ENCODE measurements at places on chromosomes 1 and 21. TPM values are rescaled to one million over a fixed set of nuclear protein-coding genes. Genes with fewer than 3 reads are reported as not detected.

SPATA6 gene
- total RNA-seq, result not detected

DNA sequence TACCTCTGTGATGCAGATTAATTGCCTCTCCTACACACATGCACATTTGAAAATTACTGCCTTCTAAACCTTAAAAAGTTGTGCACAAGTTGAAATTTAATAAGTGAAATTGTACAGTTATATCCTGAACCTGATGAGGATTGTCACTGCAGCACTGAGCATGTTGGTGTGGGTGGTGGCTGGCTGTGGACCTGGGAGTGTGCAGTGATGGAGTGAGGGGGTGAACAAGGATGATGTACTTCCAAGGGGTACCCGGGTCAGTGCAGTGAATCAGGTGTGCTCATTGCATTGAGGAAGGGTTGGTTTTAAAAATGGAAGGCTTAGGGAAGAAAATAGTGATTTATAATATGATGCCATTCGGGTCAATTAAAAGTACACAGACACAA lies 24.1 kb downstream of the DIP2A start:
- H3K4me3 ChIP-seq, result no peak overlapping the region
- H3K27me3 ChIP-seq, result no peaks in the 10 kb centered on the region
- no peaks in the 10 kb centered on the region for H3K4me1 ChIP-seq
- DNase-seq, result no peak
- H3K36me3 ChIP-seq, result no peaks in the 10 kb centered on the region

DNA sequence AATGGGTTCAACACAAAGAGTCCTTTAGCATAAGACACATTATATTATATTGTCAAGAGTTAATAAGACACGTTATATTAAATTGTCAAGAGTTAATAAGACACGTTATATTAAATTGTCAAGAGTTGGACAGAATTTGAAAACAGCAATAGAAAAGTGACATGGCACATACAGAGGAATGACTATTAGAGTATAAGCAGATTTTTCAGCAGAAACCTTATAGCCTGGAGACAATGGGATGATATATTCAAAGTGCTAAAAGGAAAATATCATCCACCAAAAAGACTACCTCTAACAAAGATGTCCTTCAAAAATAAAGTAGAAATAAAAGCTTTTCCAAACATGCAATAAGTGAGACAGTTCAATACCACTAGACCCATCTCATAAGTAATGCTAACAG lies 36.0 kb upstream of the HSPA13 start:
- H3K27me3 ChIP-seq, result no peaks in the 10 kb centered on the region
- no peaks in the 10 kb centered on the region for H3K36me3 ChIP-seq
- no peak overlapping the region for H3K27ac ChIP-seq
- no peaks in the 10 kb centered on the region for H3K4me1 ChIP-seq
- no peak overlapping the region for H3K4me3 ChIP-seq

DNA sequence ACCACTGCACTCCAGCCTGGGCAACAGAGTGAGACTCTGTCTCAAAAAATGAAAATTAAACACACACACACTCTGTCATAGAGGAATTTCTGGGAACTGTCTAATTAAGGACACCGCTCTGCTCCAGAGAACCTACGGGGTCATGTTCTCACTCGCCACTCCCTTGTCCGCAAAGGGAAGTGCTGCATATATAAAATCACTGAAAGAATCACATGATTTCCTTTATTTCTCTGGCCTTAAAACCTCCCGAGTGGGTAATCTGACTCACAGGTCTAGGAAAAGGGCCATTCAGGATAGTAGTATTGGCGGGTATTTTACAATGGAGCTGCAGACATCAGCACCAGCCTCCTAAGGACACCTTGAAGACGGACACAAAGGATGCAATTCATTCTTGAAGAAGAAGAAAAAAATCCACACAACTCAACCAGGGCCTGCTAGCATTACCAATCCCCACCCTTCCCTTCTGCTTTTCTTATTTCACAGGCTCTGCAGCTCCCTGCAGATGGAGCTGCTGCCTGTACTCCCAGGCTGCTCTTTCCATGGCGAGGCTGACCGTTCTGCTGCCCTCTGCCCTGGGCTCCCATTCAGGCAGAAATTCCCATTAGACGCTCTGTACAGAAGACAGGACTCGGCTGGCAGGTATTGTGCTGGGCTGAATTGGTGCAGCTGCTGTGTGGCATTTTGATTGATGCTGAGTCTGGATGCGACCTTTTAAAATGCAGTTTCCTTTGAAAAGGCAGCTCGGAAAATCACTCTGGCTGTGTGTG lies 53.3 kb upstream of the FAM89A start:
- peaks cover 97% of the 10 kb centered on the region for H3K27me3 ChIP-seq
- no peaks in the 10 kb centered on the region for H3K4me1 ChIP-seq
- no peaks in the 10 kb centered on the region for H3K36me3 ChIP-seq
- H3K27ac ChIP-seq, result no peak overlapping the region

DNA sequence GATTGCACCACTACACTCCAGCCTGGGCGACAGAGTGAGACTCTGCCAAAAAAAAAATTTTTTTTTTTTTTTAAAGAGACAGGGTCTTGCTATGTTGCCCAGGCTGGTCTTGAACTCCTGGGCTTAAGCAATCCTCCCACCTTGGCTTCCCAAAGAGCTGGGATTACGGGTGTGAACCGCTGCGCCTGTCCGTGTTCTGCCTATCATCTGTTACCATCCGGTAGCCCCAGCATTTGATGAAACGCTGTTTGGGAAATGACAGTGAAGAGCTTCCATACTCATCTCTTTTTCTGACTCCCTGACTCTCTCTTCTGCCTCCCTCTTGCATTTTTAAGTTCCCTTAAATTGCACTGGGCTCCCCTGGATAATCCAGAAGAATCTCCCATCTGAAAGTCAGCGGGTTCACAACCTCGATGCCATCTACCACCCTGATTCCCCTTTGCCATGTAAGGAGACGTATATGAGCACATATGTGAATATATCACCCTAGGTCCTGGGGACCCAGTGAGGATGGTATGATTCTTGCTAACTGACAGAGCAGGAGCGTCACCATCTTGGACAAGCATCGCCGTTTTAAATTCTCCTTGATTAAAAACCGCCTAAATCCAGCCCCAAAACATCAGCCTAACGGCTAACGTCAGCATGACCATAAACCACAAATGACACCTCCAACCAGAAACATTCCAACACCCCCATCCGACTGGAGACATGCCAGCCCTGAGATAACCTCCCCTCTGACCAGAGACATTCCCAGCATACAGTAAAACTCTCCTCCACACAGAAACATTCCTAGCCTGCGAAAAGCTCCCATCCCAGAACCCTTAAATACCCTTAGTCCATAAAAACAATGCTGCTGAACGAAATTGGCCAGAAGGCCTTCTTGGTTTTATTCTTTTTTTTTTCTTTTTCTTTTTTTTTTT lies 12.4 kb downstream of the TNFRSF8 start:
- no peak overlapping the region for H3K4me3 ChIP-seq
- DNase-seq, result no peak
- peaks cover 21% of the 10 kb centered on the region for H3K27me3 ChIP-seq
- H3K4me1 ChIP-seq, result no peaks in the 10 kb centered on the region
